ENCODE measurements at places on chromosomes 16 and 17.

GRCh38 chr16:1953734-1954133 is 755 bp downstream of the RPL3L start:
- DNase-seq, result no peak

DNA sequence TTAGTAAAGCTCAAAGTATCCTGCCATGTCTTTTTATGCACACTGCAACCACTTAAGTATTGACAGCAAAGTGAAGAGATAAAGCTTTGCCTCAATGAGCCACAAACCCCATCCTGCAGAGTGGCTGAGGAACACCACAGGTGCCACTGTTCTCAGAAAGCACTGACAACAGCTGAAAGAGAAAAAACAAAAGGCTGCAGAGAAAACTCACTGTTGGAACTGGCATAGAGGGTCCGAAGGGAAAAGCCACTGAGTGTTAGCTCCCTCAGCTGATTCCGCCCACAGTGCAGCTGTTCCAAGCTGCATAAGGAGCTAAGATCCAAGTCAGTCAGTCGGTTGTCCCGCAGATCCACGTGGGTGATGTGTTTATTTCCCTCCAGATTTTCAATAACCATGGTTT is 48.3 kb downstream of the PHLPP2 start:
- DNase-seq, result no peak

GRCh38 chr17:6231886-6232731 is 161.9 kb downstream of the WSCD1 start:
- DNase-seq, result no peak

DNA sequence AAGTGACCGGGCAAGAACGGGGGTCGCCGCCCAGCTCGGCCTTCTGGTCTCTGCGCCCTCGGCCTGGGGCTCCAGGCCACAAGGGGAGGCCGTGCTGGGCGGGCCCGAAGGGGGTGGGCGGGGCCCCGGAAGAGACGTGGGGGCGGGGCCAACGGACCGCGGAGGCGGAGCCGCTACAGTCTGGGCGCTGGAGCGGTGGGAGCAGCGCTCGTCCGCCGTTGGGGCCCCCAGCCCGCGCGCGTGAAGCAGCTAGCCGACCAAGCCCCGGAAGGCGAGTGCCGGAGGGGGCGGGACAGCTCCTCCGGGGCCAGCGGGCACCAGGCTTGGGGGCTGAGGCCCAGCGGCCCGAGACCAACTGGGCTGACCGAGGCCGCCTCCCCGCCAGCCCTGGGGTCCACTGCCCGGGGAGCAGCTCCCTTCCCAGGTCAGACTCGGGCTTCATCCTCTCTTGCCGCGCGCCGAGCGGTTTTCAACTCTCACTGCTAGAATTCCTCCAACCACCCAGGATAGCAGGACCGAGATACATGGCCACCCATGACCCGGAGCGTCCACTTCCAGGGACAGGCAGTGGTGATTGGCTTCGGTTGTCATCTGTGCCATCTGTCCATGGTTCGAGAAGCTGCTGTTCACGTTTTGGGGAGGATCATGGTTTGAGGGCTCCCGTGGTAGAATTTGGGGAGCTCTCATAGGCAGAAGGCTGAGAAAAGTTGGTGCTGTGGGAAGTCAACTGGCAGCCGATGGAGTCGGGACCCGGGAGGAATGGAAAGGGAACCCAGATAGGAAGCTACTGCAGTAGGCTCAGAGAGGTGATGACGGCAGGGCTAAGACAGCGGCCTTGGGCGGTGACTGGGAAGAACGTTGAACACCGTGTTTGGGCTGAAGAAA is 44.6 kb upstream of the LCMT1 start:
- peak; percentile 63 for DNase-seq

GRCh38 chr16:16861546-16861945 is 482.6 kb downstream of the NPIPA7 start:
- DNase-seq, result peak; percentile 15

GRCh38 chr17:81583589-81584342 is 31.6 kb upstream of the FAAP100 start:
- DNase-seq, result no peak

- no peak for DNase-seq
These were observed 1723.6 kb downstream of the TP53TG3F start for GRCh38 chr16:35182943-35183550.

GRCh38 chr17:77946900-77947645 is 11.4 kb upstream of the TNRC6C start:
- no peak for DNase-seq

DNA sequence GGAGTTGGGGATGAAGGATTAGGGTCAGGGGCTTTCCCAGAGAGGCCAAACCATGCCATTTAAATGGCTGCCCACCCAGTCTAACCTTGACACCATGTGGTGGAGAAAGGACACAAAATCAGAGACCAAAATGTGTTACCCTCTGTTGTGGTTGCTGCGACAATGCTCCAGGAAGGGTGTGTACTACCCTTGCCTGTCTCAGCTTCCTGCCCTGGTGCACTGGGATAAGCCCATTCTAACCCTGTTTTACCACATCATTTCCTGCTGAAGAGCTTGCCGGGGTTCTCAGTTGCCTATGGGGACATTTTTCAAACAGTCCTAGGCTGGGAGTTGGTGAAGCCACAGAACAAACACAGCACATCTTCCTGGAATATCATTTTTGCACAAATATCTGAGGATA is 4.9 kb downstream of the OR4D1 start:
- DNase-seq, result no peak

- no peak for DNase-seq
These were observed 53.1 kb downstream of the RPH3AL start for GRCh38 chr17:299546-299945.

GRCh38 chr17:48490451-48490892 is 40.3 kb downstream of the HOXB1 start:
- DNase-seq, result no peak

GRCh38 chr17:8314797-8315763 is 5.0 kb downstream of the ARHGEF15 start:
- no peak for DNase-seq

GRCh38 chr17:34721326-34721725 is 141.9 kb downstream of the TMEM132E start:
- no peak for DNase-seq

DNA sequence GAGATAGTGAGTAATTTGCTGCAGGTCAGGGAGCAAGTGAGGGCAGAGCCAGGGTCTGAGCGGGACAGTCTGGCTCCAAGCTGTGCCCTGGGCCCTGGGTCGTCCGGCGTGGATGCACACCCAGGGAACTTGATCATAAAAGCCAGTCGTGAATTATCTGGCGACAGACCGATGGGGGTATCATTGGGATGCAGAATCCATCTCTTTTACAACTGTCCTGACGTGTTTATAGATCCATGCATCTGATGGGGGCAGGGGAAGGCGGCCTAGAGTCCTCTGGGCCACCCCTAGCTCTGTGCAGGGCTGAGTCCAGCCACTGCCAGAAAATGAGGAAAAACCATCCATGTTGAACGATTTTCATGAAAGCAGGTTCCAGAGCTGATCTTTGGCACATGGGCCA is 332.8 kb downstream of the C16orf95 start:
- DNase-seq, result no peak

- DNase-seq, result no peak
These were observed 10.2 kb upstream of the ETV4 start for GRCh38 chr17:43556292-43556691.

- DNase-seq, result no peak
These were observed 143.4 kb downstream of the IRF8 start for GRCh38 chr16:86042393-86042792.

- no peak for DNase-seq
These were observed 22.2 kb downstream of the MYL4 start for GRCh38 chr17:47231334-47231733.

- DNase-seq, result no peak
These were observed 26.4 kb downstream of the B9D1 start for GRCh38 chr17:19335951-19336631.

DNA sequence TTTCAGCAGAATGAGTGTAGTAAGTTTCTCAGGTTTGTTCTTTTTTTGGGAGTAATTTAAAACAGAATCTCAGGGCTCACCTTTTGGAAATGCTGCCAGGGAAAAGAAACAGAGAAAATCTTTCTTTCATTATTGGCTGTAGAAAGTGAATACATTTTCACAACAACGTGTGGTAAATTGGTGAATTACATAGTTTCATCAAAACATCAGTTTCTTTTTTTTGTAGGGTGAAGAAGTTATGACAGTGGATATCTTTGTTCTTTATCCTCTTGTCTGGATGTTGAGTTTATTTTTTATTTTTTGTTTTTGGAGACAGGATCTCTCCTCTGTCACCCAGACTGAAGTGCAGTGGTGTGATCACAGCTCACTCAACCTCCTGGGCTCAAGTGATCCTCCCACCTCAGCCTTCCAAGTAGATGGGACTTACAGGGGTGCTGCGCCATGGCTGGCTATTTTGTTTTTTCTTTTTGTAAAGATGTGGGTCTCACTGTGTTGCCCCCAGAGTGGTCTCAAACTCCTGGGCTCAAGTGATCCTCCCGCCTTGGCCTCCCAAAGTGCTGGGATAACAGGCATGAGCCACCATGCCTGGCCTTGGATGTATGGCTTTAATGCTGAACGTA is 2.4 kb downstream of the ZNF267 start:
- DNase-seq, result no peak

- DNase-seq, result no peak
These were observed 6.7 kb upstream of the TOB1 start for GRCh38 chr17:50872710-50873424.

GRCh38 chr17:12806630-12807029 is 17.3 kb downstream of the ARHGAP44 start:
- no peak for DNase-seq

GRCh38 chr17:70825321-70826125 is 656.2 kb downstream of the KCNJ2 start:
- peak; percentile 28 for DNase-seq

DNA sequence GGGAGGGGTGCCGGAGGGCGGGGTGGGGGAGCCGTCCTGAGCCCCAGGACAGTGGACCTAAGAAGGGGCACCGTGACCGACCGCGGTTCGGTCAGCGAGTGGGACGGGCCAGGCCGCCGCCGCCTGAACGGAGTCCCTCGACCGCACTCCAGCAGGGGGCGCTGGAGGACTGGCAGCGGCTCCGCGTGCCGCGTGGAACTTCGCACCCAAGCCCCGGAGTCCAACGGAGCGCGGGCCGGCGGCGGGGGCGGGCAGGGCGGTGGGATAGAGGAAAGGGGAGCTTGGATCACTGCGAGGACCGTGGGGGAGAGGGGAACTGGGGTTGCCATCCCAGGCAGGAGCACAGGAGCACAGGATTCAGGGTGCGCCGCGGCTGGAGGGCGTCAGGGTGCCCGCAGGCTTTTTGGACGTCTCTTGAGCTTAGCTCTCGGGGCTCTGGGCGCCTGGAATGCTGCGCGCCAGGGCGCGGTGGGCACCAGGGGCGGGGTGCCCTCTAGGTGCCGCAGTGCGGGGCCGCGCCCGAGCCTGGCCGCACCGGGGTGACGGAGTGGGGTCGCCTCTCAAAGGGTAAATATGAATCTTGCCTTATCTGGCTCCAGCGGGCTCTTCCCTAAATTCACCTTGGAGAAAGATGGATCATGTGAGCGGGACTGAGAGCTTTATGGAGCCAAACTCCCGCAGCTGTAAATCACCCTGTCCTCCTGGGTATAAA is 379 bp upstream of the OTOP2 start:
- peak; percentile 32 for DNase-seq

DNA sequence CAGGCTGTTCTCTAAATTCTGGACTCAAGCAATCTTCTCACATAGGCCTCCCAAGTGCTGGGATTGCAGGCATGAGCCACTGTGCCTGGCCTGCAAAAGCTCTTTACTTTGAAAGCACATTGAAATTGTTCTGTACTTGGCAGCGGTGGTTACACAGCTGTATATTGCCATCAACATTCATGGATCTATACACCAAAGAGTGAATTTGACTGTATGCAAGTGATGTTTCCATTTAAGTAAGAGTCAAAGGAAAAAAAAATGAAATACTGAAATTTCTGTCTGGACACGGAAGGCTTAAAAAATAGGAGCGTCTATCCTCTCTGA is 450.6 kb upstream of the PSMD7 start:
- DNase-seq, result no peak

DNA sequence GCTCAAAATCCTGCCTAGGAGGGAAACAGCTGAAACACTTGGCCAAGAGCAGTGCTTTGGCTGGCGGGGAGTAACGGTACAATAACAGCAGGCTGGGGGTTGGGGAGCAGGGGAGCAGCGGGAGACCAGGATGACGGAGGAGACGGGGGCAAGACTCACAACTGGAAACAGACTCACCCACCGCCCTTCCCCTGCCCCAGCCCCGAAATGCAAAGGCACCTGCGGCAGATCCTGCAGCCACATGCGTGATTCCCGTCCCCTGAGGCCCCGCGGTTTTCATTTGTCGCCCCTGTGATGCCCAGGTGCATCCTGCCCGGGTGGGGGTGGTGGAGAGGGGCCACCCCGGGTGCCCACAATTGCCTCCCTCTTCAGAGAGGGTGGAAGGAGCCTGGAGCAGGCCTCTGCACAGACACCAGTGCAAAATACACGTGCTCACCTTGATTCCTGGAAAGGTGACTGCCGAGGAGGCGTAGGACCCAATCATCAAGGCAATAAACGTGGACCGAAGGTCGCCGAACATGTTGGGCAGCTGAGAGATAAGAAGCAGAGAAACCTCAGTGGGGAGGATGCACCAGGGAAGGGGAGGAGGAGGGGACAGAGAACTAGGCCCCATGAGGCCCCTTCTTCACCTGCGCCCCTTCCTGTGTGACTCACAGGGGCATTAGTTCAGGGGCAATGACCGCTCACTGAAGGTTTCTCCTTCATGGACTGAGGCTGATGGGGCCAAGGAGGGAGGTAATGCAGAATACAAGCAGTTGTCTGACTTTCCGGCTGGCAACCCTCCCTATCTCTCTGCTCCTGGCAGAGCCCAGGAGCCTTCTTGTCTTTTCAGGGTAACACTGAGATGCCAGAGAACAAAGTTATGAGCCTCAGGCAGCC is 30.4 kb upstream of the PITPNA start:
- DNase-seq, result no peak

- DNase-seq, result no peak
These were observed 9.7 kb downstream of the PITPNA start for GRCh38 chr17:1552932-1553331.

- DNase-seq, result no peak
These were observed 66.6 kb upstream of the ZNF469 start for GRCh38 chr16:88316151-88316550.

- no peak for DNase-seq
These were observed 7.7 kb downstream of the NSRP1 start for GRCh38 chr17:30124273-30124796.

GRCh38 chr17:50157891-50158290 is 7.4 kb upstream of the PPP1R9B start:
- no peak for DNase-seq

- DNase-seq, result no peak
These were observed 6.9 kb upstream of the C16orf78 start for GRCh38 chr16:49366669-49367068.

DNA sequence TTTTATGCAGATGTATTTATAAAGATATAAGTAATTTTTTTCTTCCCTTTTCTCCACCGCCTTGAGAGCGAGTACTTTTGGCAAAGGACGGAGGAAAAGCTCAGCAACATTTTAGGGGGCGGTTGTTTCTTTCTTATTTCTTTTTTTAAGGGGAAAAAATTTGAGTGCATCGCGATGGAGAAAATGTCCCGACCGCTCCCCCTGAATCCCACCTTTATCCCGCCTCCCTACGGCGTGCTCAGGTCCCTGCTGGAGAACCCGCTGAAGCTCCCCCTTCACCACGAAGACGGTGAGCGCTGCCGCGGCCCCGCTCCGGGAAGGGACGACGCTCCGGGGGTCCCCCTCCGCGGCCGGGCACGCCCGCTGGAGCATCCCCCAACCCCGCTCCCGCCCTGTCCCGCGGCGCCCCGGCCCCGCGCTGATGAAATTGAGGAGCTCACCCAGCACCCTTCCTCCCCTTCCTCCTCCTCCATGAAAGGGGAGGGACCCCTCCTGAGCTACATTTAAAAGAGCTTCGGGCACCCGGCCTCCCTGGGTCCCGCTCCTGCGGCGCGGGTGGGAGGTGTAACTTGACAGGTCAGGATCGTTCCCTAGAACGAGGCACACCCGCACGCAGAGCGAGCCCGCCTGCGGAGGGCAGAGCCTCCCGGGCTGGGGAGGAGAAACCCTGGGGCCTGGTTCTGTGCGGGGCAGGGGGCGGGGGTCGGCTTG is 706 bp downstream of the HLF start:
- no peak for DNase-seq

Measured in NCI-H2081 (cell line).